ENCODE measurements at places on chromosomes 2 and 18. TPM values are rescaled to one million over a fixed set of nuclear protein-coding genes. Genes with fewer than 3 reads are reported as not detected.

- DNase-seq, result no peak
Measured at GRCh38 chr2:241798631-241799521, 10.1 kb upstream of the NEU4 start.

- no peak for DNase-seq
Measured at GRCh38 chr2:240848900-240849680, 19.5 kb upstream of the AGXT start.

DNA sequence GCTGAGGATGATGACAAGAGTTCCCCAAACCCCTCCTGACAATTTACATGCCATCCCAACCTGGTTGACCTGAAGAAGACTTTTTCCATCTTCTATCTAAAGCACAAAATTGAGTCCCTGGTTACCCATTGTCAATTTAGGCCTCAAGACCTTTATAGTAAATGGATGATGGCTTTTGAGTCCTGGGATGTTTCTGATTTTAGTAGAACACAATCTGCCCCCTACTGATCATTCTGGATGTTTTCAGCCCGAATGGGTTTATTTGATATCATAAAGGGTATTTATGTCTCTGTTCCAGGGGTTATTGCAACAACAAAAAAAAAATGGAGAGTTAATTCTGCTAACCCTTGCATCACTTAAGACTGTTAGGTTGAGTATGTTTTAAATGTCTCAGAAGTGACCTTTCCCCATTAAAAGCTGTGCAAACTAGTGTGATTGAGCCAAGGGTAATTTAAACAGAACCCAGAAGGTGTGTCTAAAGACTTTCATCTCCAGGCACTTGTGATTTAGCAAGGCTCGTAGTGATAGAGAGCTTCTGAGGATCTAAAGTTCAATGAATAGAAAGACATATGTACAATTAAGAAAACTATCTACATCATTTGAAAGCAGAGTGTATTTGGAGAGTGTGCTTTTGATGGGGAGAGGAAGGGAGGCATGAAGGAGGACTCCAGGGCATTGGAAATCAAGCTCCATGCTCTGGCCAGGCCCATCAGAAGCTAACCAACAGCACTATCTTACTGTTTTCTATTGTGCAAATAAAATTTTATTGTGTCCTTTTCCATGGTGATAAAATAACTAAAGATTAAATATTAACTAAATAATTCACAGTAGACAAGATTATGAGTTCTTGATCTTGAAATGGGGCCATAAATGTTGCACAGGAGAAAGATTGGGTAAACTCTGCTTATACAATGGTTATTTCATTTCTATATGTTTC is 96.6 kb upstream of the NOSTRIN start:
- DNase-seq, result no peak

DNA sequence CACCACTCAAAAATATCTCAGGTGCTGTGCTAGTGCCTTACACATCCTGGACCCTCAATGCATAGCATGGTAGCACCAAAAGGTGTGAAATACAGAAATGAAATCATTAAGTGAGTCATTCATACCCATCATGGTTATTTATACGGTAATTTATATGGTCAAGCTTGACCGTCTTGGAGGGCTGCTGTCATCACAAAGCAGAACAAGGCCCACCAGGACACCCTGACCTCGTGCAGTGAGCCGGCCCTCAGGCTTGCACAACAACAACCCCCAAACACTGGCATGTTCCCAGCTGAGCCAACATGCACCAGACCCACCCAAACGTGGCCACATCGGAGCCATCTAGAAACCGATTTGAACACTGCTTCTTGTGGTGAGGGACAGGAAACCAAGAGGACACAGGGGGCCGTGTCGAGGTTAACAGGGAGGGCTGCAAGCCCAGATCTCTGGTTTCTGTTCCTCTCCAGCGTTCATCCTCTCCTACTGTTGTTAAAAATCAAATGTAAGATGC is 378.5 kb upstream of the ID2 start:
- DNase-seq, result peak; percentile 77

DNA sequence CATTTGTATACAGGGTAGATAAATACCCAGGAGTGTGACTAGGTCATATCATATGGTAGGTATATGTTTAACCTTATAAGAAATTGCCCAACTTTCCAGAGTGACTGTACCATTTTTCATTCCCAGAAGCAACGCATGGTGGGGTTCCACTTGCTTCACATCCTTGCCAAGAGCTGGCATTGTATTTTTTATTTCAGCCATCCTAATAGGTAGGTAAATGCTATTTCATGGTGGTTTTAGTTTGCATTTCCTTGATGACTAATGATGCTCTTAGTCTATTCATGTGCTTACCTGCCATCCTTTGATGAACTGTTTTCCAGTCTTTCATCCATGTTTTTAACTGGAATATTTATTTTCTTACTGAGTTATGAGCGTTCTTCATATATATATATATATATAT is 51.9 kb downstream of the MAP4K3 start:
- DNase-seq, result no peak

GRCh38 chr2:241665731-241666440 is 20.7 kb downstream of the DTYMK start:
- DNase-seq, result no peak

- peak; percentile 35 for DNase-seq
Measured at GRCh38 chr2:160493227-160494028, at the start of gene RBMS1. TSS of gene RBMS1 (minus strand) at chr2:160493807. CDS start at chr2:160493363, 444 bp downstream.

DNA sequence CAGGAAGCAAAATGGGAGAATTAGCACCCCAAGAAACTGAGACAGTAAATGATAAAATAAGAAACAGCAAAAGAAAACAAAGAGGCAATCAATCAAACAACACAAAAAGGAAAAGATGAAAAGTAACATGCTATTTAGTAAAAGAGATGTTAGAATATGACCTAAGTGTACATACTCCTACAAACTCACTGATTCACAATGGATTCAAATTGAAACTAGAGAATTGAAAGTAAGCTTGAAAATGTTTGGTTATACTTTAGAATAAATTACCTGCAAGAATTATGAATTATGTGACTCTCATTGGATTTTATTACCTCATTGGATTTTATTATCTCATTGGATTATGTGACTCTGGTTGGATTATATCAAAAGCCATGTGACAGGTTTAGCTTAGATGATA is 22.8 kb upstream of the CCNYL1 start:
- DNase-seq, result no peak

GRCh38 chr2:10075571-10076209 is 4.5 kb downstream of the CYS1 start:
- DNase-seq, result no peak

- peak; percentile 60 for DNase-seq
Measured at GRCh38 chr2:111239107-111239506, 118.4 kb downstream of the BCL2L11 start.

DNA sequence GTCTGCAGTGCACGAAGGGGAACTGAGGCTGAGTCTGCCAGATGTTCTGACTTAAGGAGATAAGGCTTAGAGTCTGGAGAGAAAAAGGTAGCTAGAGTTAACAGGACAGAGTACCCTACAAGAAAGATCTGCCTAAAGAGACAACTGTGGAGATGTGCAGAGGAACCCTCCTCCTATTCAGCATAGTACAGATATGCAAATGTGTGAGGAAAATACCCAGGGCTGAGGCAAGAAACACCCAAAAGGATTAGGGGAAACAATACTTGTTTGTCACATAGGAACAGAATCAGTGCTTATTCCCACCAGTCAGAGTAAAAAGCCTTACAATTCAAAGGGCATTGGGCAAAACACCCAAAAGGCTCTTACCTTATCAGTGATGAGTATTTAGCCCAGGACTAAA is 67.8 kb downstream of the SS18 start:
- no peak for DNase-seq

DNA sequence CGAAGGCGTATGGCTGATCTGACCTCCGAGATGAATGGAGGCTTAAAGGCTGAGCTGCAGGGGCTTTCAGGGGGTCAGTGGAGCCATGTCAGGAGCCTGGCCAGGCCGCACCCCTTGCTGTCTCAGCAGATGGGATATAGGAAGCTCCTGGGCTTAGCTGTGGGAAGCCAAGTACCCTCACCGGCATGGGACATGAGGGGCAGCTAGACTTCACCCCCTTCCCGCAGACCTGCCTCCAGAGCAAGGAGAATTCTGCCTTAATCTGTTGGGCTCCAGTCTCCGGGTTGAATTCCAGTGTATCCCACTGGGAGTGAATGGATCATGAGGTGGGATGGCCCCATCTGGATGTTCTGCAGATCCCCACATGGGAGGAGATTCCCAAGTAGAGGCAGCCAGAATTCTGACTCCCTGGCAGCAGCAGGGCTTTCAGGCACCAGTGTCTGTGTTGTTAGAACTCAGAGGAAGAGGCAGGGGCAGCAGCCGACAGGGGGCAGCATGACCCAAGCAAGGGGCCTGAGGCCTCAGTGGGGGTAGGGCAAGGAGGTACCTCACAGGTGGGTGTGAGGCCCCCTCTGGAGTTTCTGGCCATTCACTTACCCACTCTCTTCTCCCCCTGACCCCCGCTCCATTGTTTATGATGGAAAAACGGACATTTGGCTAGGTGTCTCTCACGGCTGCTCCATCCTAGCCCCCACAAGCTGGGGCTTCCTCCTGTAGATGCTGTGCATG is 19.1 kb downstream of the CAPG start:
- peak; percentile 54 for DNase-seq

Gene AGXT
- not detected for total RNA-seq

Gene UNC80
- total RNA-seq, result not detected

Gene TUBA4B
- total RNA-seq, result not detected

Gene SERPINB10
- total RNA-seq, result not detected

Gene CDH2
- total RNA-seq, result 0.16 TPM

Gene SRD5A2
- total RNA-seq, result not detected

Gene COA5
- 21.2 TPM for total RNA-seq

Gene RRM2
- 351 TPM for total RNA-seq

Gene CMPK2
- 7.4 TPM for total RNA-seq

Gene ACVR1C
- total RNA-seq, result 1.1 TPM

Gene ITGB6
- not detected for total RNA-seq

Gene SLC9A4
- total RNA-seq, result not detected

Gene FHOD3
- not detected for total RNA-seq

Gene GALNT14
- 0.27 TPM for total RNA-seq

All from activated T-helper 1 cell treated with anti-CD3 and anti-CD28 coated beads, Interleukin-12 subunit alpha, Interleukin-12 subunit beta, Interleukin-2, Interleukin-4 antibody, amounts not matched to agents 30 ng/mL and 10 ng/mL and 1 ng/mL, durations not matched to agents 14 hours and 24 hours and 36 hours (primary cell).